Large intestine (tissue), 12 donors: ENCODE measurements at places on chromosomes 5 and 9.

GRCh38 chr5:138138949-138139780, at the start of gene NME5:
TSS of gene NME5 (minus strand) at chr5:138139428. CDS start at chr5:138138780, 648 bp downstream.
- H3K27me3 ChIP-seq: no peaks in the 10 kb centered on the region
- DNase-seq: peak; percentile 61
- no peaks in the 10 kb centered on the region for H3K4me1 ChIP-seq
- H3K27ac ChIP-seq: no peak within 1 kb of the TSS

DNA sequence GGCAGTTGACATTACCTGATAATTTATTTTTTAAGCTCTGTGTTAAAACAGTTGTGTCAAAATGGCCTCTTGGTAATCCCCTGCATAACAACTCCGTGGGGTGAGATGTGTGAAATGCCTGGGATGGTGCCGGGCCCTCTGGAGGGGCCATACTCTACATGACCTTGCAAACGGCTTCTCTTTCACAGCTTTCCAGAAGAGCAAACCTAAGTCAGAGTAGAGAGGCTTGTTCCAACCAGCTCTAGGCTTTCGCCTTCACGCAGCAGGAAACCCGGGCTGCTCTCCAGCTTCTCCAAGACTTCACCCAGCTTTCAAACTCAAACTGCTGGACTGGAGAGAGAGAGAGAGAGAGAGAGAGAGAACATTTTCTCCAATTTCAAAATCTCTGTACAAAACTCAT, 120.1 kb downstream of the SNX18 start:
- no peaks in the 10 kb centered on the region for H3K27me3 ChIP-seq
- no peak overlapping the region for H3K4me3 ChIP-seq
- H3K27ac ChIP-seq: no peak overlapping the region
- no peaks in the 10 kb centered on the region for H3K36me3 ChIP-seq

- no peaks in the 10 kb centered on the region for H3K27me3 ChIP-seq
- no peaks in the 10 kb centered on the region for H3K4me1 ChIP-seq
- no peak overlapping the region for H3K4me3 ChIP-seq
- no peak overlapping the region for H3K27ac ChIP-seq
These were observed 21.4 kb downstream of the IPPK start for GRCh38 chr9:92648474-92648971.

DNA sequence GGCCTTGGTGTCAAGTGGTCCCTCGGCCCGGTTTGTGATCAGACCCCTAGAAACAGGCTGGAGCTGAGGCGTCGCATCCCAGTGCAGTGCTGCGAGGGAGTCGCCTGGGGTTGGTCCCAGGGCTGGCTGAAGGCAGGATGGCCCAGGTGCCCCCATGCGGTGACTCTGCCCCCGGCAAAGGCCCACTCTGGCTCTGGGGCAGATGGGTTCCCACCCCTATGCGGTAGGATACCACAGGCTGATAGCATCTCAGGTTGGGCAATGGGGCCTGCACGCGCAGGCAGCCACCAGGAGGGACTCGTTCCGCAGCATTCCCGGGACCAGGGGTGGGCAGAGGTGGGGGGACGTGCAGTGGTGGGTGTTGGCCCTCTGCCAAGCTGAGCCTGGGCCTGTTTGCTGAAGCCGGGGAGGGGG, 86.0 kb downstream of the RXRA start:
- H3K36me3 ChIP-seq: peaks cover 70% of the 10 kb centered on the region
- H3K4me1 ChIP-seq: peaks cover 10% of the 10 kb centered on the region
- no peak overlapping the region for H3K27ac ChIP-seq

GRCh38 chr9:2465921-2466460, 155.6 kb upstream of the VLDLR start:
- DNase-seq: peak; percentile 91
- H3K27me3 ChIP-seq: peaks cover 4% of the 10 kb centered on the region
- peak overlapping the region; percentile 79 for H3K27ac ChIP-seq

DNA sequence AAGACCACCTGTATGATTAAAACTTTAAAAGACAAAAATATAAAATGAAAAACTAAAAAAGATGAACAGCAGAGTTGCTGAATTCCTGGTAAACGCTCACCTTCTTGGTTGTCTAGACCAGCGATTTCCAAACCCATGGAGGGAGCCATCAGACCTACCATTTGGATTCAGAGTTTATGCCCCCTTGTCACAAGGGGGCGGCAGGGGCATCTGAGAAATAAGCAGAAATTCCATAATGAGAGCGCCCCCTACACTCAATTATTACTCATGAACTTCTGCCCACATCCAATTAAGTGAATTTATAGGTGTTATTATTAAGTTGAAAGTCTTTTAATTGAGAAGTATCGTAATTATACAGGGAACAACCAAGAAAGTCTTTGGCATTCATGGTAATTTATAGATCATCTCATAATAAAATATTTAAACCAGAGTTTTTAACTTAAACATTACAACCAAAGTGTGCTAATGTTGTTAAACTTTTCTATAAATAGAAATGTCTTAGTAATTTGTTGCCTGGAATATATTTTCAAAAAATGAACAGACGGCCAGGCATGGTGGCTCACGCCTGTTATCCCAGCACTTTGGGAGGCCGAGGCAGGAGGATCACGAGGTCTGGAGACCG, 35.2 kb upstream of the SPATA31C2 start:
- H3K27ac ChIP-seq: no peak overlapping the region
- peak; percentile 66 for DNase-seq
- no peaks in the 10 kb centered on the region for H3K27me3 ChIP-seq
- no peak overlapping the region for H3K4me3 ChIP-seq
- H3K4me1 ChIP-seq: no peaks in the 10 kb centered on the region

- no peaks in the 10 kb centered on the region for H3K36me3 ChIP-seq
- H3K4me3 ChIP-seq: no peak overlapping the region
- no peak for DNase-seq
- no peaks in the 10 kb centered on the region for H3K27me3 ChIP-seq
These were observed 20.9 kb upstream of the RFK start for GRCh38 chr9:76415154-76415553.

- DNase-seq: no peak
- no peaks in the 10 kb centered on the region for H3K4me1 ChIP-seq
- H3K27me3 ChIP-seq: no peaks in the 10 kb centered on the region
- H3K36me3 ChIP-seq: no peaks in the 10 kb centered on the region
- H3K4me3 ChIP-seq: no peak overlapping the region
- H3K27ac ChIP-seq: no peak overlapping the region
These were observed 212.3 kb downstream of the TRIM36 start for GRCh38 chr5:114957384-114957783.

GRCh38 chr5:128036950-128037349, 46.6 kb upstream of the SLC12A2 start:
- no peaks in the 10 kb centered on the region for H3K4me1 ChIP-seq
- H3K27ac ChIP-seq: no peak overlapping the region
- no peak for DNase-seq
- no peaks in the 10 kb centered on the region for H3K27me3 ChIP-seq
- H3K36me3 ChIP-seq: no peaks in the 10 kb centered on the region

GRCh38 chr9:94882966-94883641, 156.6 kb downstream of the AOPEP start:
- no peaks in the 10 kb centered on the region for H3K36me3 ChIP-seq
- no peak for DNase-seq
- H3K4me1 ChIP-seq: no peaks in the 10 kb centered on the region

GRCh38 chr9:127873223-127873691, 4.2 kb downstream of the AK1 start:
- H3K36me3 ChIP-seq: no peaks in the 10 kb centered on the region
- no peak overlapping the region for H3K27ac ChIP-seq
- H3K4me3 ChIP-seq: no peak overlapping the region
- DNase-seq: no peak

GRCh38 chr5:177362610-177363507, 5.1 kb downstream of the RGS14 start:
- peak; percentile 79 for DNase-seq
- H3K27me3 ChIP-seq: peaks cover 6% of the 10 kb centered on the region
- peaks cover 22% of the 10 kb centered on the region for H3K4me1 ChIP-seq
- H3K27ac ChIP-seq: peak overlapping the region; percentile 13

GRCh38 chr5:141617682-141618029, 1.1 kb downstream of the DIAPH1 start:
- H3K27ac ChIP-seq: peak overlapping the region; percentile 98
- no peak for DNase-seq
- no peaks in the 10 kb centered on the region for H3K27me3 ChIP-seq
- peaks cover 9% of the 10 kb centered on the region for H3K4me1 ChIP-seq
- peaks cover 21% of the 10 kb centered on the region for H3K36me3 ChIP-seq
- peak overlapping the region; percentile 93 for H3K4me3 ChIP-seq

- no peak for DNase-seq
- no peaks in the 10 kb centered on the region for H3K27me3 ChIP-seq
These were observed 16.5 kb downstream of the KIAA1958 start for GRCh38 chr9:112503170-112503569.

GRCh38 chr5:139453683-139454567, 8.6 kb downstream of the ECSCR start:
- H3K4me1 ChIP-seq: no peaks in the 10 kb centered on the region
- H3K27ac ChIP-seq: no peak overlapping the region
- no peak overlapping the region for H3K4me3 ChIP-seq
- no peaks in the 10 kb centered on the region for H3K27me3 ChIP-seq
- DNase-seq: no peak
- H3K36me3 ChIP-seq: no peaks in the 10 kb centered on the region

DNA sequence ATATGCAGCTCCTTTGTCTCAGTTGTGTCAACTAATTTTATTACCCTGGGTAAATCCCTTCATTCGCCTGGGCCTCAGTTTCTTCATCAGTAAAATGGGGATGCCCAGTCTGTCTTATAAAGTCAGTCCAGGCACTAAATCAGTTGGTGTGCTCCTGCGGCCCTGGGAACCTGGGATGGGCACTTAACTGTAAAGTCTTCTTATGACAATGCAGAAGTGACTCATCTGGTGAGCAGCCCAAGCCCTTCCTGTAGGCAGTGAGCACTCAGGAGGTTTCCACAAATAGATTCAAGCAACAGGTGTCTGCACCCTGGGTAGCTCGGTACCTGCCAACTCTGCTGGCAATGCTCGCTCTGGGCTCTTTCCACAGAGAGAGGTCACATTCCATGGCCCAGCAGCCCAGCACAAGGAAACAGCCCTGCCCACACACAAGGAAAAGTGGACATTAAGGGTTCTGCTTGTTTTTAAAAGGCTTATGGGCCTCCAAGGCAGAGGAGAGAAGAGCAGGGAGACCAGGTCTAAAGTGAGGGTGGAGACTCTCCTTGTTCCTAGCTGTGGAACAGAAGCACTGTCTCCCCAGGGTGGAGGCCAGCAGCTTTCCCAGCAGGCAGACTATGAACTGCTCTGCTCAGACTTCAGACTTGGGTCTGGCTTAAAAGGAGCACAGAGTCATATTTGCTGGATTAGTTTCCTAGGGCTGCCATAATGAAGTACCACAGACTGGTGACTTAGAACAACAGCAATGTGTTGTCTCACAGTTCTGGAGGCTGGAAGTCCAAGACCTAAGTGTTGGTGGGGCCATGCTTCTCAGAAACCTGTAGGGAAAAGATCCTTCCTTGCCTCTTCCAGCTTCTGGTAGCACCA, 89.7 kb upstream of the ADRA1B start:
- peaks cover 4% of the 10 kb centered on the region for H3K27me3 ChIP-seq
- H3K4me3 ChIP-seq: no peak overlapping the region
- no peak overlapping the region for H3K27ac ChIP-seq
- H3K36me3 ChIP-seq: no peaks in the 10 kb centered on the region

DNA sequence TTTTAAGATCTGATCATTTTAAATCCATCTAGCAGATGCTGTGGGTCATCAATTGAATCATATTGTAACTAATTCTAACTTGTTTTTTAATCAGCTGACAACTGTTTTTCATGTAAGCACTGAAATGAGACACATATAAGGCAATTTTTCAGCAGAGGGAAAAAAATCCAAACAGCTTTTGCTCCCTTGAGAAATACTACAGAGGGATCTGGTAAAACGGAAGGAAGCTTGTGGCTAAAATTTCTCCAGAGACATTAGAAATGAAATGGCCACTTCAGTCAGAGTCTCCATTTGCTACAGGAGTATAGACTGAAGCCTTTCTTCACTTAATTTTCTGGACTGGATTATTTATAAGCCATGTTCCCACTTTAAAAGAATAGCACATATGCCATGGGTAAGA, 385.9 kb downstream of the MAN2A1 start:
- DNase-seq: no peak
- H3K4me1 ChIP-seq: no peaks in the 10 kb centered on the region
- no peak overlapping the region for H3K4me3 ChIP-seq
- H3K27ac ChIP-seq: no peak overlapping the region

GRCh38 chr5:144361406-144361805, 190.7 kb downstream of the KCTD16 start:
- H3K36me3 ChIP-seq: no peaks in the 10 kb centered on the region
- H3K27ac ChIP-seq: no peak overlapping the region
- H3K4me1 ChIP-seq: no peaks in the 10 kb centered on the region
- no peak overlapping the region for H3K4me3 ChIP-seq
- H3K27me3 ChIP-seq: no peaks in the 10 kb centered on the region
- DNase-seq: no peak

GRCh38 chr5:125597338-125597737, 825.9 kb upstream of the GRAMD2B start:
- no peak overlapping the region for H3K27ac ChIP-seq
- no peaks in the 10 kb centered on the region for H3K36me3 ChIP-seq
- no peaks in the 10 kb centered on the region for H3K27me3 ChIP-seq
- no peak overlapping the region for H3K4me3 ChIP-seq
- no peak for DNase-seq

DNA sequence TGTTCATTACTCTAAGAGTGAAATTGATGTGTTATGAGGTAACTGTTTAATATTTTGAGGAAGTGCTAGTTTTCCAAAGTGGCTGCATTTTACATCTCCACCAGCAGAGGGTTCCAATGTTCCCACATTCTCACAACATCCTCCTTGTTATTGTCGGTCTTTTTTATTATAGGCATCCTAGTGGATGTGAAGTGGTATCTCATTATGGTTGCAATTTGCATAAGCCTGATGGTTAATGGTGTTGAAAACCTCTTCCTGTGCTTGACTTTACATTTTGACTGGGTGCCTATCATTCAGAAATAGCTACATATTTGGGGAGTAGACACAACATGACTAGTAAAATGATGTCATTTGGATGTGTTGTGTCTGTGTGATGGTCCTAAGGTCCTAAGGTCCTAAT, 143.6 kb downstream of the MRPS30 start:
- H3K4me1 ChIP-seq: no peaks in the 10 kb centered on the region
- no peaks in the 10 kb centered on the region for H3K36me3 ChIP-seq
- DNase-seq: peak; percentile 2
- no peak overlapping the region for H3K4me3 ChIP-seq

- peaks cover 30% of the 10 kb centered on the region for H3K4me1 ChIP-seq
- H3K36me3 ChIP-seq: no peaks in the 10 kb centered on the region
- no peak overlapping the region for H3K4me3 ChIP-seq
- no peaks in the 10 kb centered on the region for H3K27me3 ChIP-seq
These were observed 64.7 kb upstream of the GRAMD2B start for GRCh38 chr5:126358525-126358924.

GRCh38 chr9:127860260-127860659, 5.8 kb upstream of the ENG start:
- H3K4me1 ChIP-seq: peaks cover 4% of the 10 kb centered on the region
- no peak overlapping the region for H3K4me3 ChIP-seq
- no peak overlapping the region for H3K27ac ChIP-seq
- no peaks in the 10 kb centered on the region for H3K27me3 ChIP-seq
- H3K36me3 ChIP-seq: no peaks in the 10 kb centered on the region

DNA sequence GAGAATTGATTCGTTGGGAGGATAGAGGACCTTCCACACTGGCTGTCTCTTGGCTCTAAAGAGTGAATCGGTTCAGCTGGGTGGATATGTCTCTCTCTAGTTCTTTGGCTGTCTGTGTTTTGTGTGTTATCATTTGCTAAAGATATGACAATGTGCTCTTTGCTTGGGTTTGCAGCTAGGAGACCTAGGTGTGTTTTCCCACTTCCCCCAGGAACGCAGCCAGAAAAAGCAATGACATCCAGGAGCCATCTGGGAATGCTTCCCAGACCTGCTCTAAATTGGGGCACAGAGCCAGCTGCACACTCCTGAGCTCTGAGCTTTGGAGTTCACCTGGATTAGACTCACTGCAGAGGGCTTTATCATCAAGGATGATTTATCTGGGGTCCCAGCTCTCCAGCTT, 12.8 kb upstream of the PDZD2 start:
- H3K27ac ChIP-seq: no peak overlapping the region
- no peak for DNase-seq
